ENCODE measurements at places on chromosomes 4 and X. TPM values are rescaled to one million over a fixed set of nuclear protein-coding genes. Genes with fewer than 3 reads are reported as not detected.
A peak's percentile ranks its signal among the peaks of the same experiment; 100 is the strongest.

DNA sequence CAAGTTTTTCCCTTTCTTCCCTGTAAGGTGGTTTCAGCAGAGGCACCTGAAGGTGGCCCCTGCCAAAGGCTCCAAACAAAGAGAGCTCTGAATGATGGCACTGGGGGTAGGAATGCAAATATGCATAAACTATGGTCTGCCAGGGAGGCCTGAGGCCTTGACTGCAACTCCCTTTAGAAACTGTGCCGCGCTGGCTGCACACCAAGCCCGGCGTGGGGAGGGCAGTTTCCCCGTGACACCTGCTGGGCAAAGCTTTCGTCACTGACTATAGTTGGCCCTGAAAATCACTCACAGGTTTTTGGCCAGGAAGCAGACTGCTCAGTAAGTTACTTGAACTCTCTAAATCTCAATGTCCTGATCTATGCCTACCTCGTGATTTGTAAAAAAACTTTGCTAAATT lies 97.8 kb upstream of the ATOH1 start:
- H3K4me1 ChIP-seq = peaks cover 20% of the 10 kb centered on the region
- peaks cover 25% of the 10 kb centered on the region for H3K27me3 ChIP-seq
- H3K27ac ChIP-seq = no peak overlapping the region
- no peak overlapping the region for H3K4me3 ChIP-seq
- DNase-seq = no peak

DNA sequence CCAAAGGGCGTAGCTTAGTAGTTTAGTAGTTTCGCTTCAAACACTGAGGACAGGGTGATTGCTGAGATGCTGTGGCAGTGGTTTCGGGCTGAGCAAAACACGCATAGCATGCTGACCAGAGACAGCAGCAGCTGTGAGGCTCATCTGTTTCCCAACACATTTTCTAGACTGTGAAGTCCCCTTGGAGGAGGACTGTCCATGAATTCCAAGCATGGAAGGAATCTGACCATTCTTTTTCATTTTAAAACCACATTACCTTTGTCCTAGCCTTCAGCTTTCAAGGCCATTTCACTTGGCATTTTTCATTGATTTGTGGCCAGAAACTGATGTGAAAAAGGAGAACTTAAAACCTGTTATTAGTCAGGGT lies 240.9 kb downstream of the PALLD start:
- H3K4me3 ChIP-seq = no peak overlapping the region
- H3K36me3 ChIP-seq = peaks cover 5% of the 10 kb centered on the region
- DNase-seq = no peak
- H3K27ac ChIP-seq = peak overlapping the region; percentile 19

The VMA21 gene
- total RNA-seq = 30.4 TPM

DNA sequence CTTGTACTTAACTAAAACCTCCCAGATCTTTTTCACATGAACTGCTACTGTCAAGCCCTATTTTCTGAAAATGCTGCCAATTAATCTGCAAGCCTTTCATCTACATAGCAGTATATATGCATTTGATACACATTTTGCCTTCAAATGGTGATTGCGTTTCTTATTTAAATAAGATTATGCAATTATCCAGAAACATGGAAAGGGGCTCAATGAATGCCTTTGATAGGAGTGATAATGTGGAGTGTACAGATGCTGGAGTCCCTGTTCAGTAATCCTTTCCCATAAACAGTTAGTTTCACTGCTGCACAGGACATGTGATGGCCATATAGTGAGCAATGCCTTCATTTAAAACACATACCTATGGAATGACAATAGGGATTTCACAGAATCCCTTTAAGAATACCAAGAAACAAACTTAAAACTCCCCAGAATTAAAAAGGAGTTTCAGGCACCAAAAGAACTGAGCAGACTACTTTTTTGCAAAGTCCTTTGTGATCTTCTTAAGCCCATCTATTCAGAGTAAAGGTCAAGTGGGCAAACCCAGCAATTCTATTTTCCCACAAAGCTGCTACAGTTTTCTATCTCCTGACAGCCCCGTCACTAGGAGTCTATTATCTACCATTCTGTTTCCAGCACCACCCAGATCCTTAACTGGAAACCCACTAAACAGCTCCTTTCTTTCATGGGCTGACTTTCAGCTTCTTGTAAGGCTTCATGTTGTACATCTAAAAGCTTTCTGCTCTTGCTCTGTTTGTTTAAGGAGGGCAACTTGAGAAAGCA lies 120.3 kb downstream of the UNC5C start:
- H3K4me3 ChIP-seq = no peak overlapping the region
- peaks cover 22% of the 10 kb centered on the region for H3K36me3 ChIP-seq
- peak overlapping the region; percentile 43 for H3K27ac ChIP-seq
- peaks cover 44% of the 10 kb centered on the region for H3K4me1 ChIP-seq

GRCh38 chr4:41214825-41215146 lies 444 bp upstream of the APBB2 start:
- no peaks in the 10 kb centered on the region for H3K27me3 ChIP-seq
- H3K4me3 ChIP-seq = peak overlapping the region; percentile 79
- no peaks in the 10 kb centered on the region for H3K36me3 ChIP-seq

GRCh38 chr4:24517676-24518075 lies 66.7 kb downstream of the DHX15 start:
- no peak for DNase-seq
- peaks cover 12% of the 10 kb centered on the region for H3K4me1 ChIP-seq
- H3K27ac ChIP-seq = peak overlapping the region; percentile 7
- peaks cover 12% of the 10 kb centered on the region for H3K36me3 ChIP-seq

DNA sequence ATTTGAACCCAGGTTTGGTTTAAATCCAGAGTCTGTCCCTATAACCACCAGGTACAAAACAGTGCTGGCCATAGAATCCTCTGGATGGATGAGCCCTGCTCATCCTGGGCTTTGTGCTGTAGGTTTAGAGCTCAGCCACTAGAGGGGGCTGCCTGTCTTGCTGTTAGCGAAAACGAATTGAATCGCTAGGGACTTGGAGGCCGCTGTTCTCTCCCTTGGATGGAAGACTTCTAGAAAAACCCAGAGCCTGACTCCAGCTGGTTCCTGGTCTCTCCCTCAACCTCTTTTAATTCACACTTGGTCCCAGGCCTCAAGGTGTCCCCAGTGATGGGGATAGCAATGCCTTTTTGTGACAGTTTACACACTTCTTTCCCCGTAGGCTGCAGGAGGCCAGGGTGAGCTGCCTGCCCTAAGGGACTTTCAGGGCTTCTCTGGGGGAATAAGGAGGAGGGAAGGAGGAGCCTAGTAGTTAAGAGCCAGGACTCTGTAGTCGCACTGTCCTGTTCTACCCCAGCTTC lies 8.7 kb downstream of the RIPPLY1 start:
- peaks cover 7% of the 10 kb centered on the region for H3K4me1 ChIP-seq
- DNase-seq = no peak
- peaks cover 6% of the 10 kb centered on the region for H3K27me3 ChIP-seq
- H3K27ac ChIP-seq = no peak overlapping the region
- H3K36me3 ChIP-seq = no peaks in the 10 kb centered on the region

DNA sequence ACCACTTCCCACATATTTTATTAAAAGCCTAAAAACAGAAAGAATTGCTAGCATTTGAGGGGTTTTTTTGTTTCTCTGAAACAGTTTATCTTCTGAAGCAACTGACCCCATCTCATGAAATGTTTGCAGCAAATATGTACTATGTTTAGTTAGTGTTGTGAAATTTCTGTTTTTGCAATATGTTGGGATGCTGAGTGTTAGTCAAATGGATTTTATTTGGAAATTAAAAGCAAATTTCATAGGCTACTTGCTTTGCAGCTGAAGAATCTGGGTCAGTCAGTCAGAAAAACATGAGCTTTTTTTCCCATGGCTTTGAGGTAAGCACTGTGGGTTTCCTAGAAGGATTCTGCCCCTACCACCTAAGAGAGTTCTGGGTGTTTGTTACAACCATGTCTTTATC lies 184.9 kb upstream of the DKK2 start:
- no peak overlapping the region for H3K27ac ChIP-seq
- H3K36me3 ChIP-seq = no peaks in the 10 kb centered on the region
- peaks cover 13% of the 10 kb centered on the region for H3K4me1 ChIP-seq

DNA sequence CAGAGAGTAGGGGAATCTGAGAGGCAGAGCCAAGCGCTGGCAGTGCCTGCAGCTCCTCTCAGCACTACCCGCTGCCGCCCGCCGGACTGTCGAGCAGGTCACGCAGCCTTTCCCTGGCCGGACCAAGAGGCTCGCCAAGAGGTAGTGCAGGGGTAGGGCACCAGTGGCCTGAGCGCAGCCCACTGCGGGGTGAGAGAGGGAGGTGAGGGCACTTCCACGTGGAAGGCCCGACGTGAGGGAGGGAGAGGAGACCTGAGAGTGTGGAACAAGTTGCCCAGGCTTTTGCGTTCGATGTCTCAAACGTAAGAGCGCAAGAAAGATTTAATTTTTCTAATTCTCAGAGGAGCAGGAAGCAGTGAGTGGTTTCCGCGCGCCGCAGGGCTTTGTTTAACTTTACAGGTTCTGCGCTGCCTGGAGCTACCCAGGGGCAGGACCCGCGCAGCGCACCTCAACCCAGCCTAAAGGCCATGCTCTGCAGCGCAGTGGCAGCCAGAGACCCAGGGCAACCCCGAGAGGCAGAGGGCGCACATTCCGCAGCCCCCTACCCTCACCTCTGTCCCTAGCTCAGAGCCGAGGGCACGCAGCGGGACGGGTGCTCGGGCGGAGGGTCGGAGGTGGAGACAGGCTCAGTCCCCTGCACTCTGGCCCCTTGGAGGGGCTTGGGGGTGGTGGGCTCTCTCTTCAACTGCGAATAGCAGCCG lies 14.9 kb downstream of the ARHGAP36 start:
- no peak overlapping the region for H3K4me3 ChIP-seq
- H3K27me3 ChIP-seq = peaks cover 3% of the 10 kb centered on the region
- no peak overlapping the region for H3K27ac ChIP-seq
- DNase-seq = no peak
- H3K4me1 ChIP-seq = no peaks in the 10 kb centered on the region

DNA sequence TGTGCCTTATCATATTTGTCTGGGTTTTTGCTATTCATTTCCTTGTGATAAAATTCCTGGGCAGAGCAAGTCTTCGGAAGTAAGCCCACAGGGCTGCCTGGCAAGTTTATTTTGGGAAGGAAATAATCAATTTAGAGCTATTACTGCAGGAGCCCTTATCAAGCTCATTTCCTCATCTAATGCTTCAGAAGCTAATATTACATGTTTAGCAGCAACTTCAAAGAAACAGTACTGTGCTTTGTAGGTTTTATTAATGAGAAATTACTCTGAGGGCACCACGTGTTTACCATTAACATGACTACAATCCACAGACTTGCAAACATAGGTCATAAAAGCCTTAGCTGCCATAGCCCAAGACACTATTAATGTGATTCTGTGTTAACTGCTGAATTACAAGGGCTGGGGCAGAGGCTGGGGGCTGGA lies 540.0 kb downstream of the SPRY1 start:
- DNase-seq = no peak
- no peak overlapping the region for H3K4me3 ChIP-seq
- H3K36me3 ChIP-seq = no peaks in the 10 kb centered on the region
- H3K27ac ChIP-seq = peak overlapping the region; percentile 32
- H3K27me3 ChIP-seq = no peaks in the 10 kb centered on the region
- peaks cover 27% of the 10 kb centered on the region for H3K4me1 ChIP-seq

The STS gene
- 4.5 TPM for total RNA-seq

- no peak overlapping the region for H3K4me3 ChIP-seq
- H3K4me1 ChIP-seq = peaks cover 20% of the 10 kb centered on the region
- H3K36me3 ChIP-seq = peaks cover 34% of the 10 kb centered on the region
Observed at GRCh38 chr4:99008051-99008450, 12.5 kb downstream of the METAP1 start.

The PASD1 gene
- total RNA-seq = not detected

GRCh38 chr4:158688813-158689212 lies 16.7 kb downstream of the ETFDH start:
- no peaks in the 10 kb centered on the region for H3K4me1 ChIP-seq
- no peak for DNase-seq
- no peak overlapping the region for H3K27ac ChIP-seq
- H3K36me3 ChIP-seq = peaks cover 6% of the 10 kb centered on the region
- no peaks in the 10 kb centered on the region for H3K27me3 ChIP-seq
- no peak overlapping the region for H3K4me3 ChIP-seq

Measured in mesothelial cell of epicardium (in vitro differentiated cells).